ENCODE measurements at places on chromosomes 16 and 17.
A peak's percentile ranks its signal among the peaks of the same experiment; 100 is the strongest.

- DNase-seq = no peak
Measured at GRCh38 chr16:81813648-81814047, 34.6 kb downstream of the PLCG2 start.

- no peak for DNase-seq
Measured at GRCh38 chr17:60565233-60565632, 34.8 kb upstream of the PPM1D start.

DNA sequence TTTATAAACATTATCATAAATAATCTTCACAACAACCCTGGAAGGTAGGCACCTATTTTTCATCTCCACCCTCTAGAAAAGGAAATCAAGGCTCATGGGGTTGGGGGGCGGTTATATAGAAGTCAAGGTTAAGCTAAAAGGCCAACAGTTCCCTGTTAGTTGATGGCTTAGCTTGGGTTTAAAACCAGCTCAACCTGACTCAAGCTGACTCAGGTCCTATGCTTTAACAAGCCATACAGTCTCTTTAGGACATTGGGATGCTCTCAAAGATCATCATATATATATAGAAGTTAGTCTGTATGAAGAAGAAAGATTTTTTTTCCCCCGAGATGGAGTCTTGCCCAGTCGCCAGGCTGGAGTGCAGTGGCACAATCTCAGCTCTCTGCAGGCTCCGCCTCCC is 44.8 kb upstream of the MED13 start:
- DNase-seq = no peak

DNA sequence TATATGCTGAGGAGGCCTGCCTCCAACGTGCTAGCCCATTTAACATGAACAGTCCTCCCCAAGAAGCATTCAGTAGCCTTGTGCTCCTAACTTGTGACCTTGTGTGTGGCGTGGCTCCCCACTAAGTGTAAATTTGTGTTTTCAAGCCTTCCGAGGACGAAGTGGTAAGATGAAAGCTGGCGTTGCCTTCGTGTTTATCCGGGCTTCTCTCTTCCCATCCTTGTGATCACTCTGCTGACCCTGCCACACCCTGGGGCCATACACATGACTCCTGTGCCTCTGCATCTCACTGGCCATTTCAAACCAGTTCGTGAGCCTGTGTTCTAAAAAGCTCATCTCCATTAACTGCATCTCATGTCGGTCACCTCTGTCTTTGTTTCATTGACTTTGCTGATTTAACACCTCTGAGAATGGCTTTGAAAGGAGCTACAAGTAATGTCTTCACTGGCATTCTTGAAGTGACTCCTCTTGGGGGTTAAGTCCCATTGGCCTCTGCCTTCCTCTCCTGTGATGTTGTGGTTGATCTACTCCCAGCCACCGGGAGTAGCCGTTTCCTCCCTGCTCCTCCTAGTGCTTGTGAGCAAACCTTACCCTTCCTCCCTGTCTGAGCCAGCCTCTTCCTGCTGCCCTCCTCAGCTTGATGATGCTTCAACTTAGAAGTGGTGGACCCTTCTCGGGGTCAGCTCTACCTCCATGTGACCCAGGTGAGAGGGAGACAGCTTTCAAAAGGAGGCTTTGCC is 27.4 kb upstream of the NAGLU start:
- no peak for DNase-seq

- peak; percentile 47 for DNase-seq
Measured at GRCh38 chr17:78357177-78357586, 2.7 kb downstream of the SOCS3 start.

DNA sequence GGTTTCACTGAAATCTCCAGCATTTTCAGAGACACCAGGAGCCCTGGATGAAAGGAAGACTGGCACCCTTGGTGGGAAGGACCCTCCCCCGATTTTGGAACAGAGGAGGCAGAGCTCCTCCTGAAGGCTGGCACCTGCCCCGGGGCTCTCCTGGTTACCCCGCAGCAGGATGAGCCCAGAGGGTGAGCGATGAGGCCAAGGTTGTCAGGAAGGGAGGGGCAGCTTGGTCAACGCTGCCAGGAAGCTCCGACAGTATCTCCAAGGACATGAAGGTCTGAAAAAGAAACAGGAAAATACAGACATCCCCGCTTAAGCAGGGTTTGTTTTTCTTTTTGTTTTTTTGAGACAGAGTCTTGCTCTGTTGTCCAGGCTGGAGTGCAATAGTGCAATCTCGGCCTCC is 15.5 kb upstream of the ACSF3 start:
- no peak for DNase-seq

DNA sequence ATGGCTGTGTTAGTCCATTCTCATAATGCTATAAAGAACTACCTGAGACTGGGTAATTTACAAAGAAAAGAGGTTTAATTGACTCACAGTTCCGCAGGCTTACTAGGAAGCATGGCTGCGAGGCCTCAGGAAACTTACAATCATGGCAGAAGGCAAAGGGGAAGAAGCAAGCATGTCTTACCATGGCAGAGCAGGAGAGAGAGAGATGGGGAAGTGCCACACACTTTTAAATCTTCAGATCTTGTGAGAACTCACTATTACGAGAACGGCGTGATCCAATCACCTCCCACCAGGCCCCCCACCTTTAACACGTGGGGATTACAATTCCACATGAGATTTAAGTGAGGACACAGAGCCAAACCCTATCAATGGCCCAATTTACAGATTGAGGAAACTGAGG is 96.5 kb downstream of the SDK2 start:
- DNase-seq = no peak

DNA sequence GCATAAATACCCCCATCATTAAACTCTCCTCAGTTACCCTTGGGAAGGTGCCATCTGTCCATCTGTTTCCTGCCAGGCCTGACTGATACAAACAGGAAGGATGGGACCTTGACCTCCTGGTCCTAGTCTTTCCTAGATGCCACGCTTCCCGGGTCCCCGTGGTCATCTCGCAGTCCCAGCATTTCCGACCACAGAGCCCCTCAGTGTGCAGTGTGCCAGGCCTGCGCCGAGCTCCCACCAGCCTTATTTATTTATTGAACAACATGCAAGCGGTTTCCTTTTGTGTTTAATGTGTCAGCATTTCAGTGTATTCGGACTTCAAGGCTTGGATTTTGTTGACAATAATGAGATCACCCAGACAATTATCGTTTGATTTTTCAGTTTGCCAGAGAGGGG is 45.6 kb upstream of the NKD1 start:
- no peak for DNase-seq

- DNase-seq = no peak
Measured at GRCh38 chr17:80166446-80166845, 3.4 kb upstream of the CARD14 start.

- no peak for DNase-seq
Measured at GRCh38 chr16:10541366-10541765, 39.0 kb downstream of the EMP2 start.

DNA sequence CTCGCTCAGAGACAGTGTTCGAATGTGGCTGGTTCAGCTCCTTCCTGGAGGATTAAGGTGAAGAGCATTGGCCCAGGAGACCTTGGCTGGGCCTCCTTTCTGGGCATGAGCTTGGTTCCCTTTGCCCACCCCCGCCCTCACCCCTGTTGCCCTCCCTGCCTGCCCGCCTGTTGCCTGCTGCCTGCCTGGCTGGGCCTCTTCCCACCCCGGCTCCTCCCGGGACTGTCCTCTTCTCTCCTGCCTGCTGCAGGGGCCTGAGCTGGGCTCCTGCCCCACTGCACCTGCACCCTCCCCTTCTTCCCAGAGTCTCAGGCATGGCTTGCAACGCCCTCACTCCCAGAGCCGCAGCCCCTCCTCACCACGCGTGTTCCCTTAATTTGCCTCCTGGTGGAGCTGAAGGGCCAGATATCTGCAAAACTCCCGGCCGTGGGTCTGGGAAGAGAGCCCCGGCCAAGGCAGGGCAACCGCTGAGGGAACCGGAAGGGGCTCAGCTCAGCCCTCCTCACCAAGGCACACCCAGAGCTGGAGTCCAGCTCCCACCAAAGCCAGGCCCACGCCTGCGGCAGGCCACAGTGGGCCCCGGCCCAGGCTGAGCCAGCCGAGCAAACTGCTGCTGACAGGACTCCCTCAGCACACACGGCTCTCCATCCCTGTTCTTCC is 31.2 kb downstream of the MNT start:
- DNase-seq = no peak

DNA sequence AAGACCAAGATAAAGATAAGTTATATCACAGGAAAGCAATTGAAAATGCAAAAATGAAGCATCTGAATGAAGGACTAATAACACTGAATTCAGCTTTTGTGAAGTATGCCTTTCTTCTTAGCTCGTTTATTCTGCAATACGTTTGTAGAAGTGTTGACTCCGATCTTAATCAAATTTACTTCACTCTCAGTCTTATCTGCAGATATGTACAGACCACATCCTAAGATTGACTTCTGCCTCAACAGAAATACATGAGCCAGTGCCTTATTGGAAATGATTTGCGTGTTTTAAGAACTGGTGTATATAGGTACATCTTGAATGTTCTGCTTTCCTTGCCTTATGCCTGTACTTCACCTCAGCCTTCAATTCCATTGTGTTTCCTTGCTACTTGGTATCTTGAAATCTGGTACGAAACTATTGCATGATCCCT is 1.3 kb downstream of the ATF7IP2 start:
- no peak for DNase-seq

GRCh38 chr17:13598353-13599167 is 3.2 kb downstream of the HS3ST3A1 start:
- no peak for DNase-seq

GRCh38 chr17:48052956-48053757 is 5.0 kb downstream of the NFE2L1 start:
- no peak for DNase-seq

DNA sequence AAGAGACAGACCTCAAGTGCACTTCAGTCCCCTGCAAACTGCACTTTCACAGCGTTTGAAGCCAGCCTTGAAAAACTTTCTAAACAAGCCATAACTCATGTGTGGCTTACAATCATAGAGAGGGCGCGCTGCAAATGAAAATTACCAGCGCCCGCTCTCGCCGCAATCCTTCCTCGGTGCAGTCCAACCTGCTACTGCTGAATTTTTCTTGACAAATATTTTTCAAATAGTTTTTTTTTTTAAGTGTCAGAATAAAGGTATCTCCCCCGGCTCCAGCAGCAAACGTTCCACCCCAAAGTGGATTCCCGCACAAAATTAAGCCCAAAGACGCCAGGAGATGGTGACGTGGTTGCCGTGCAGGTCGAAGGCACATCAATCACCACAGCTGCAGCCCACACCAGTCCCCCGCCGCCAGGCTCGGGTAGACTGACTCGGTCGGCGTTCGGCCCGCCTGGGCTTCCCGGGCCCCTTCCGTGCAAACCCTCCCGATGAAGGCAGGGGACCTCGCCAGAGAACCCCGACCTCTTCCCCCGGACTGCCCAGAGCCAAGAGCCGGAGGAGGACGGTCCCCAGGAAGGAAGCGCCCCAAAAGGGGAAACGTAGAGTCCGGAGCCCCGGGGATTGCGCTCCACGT is 630 bp downstream of the GRB2 start:
- DNase-seq = peak; percentile 20

DNA sequence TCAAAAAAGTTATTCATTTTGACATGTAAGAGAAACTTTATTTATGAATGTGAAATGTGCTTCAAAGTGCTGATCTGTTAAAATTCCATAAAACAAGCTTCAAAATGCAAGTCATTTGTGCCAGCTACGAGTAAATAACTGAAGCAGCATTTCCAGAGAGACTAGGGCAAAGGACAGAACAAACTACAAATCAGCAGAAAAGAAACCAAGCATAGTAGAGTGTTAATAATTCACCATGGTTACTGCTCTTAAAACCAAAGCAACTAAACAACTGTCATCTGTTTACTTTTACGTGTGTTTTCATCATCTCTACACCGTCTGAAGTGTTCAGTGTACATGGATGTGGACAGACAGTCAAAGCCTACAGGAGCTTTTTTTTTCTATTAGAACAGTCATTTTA is 1.6 kb upstream of the ASPA start:
- no peak for DNase-seq

DNA sequence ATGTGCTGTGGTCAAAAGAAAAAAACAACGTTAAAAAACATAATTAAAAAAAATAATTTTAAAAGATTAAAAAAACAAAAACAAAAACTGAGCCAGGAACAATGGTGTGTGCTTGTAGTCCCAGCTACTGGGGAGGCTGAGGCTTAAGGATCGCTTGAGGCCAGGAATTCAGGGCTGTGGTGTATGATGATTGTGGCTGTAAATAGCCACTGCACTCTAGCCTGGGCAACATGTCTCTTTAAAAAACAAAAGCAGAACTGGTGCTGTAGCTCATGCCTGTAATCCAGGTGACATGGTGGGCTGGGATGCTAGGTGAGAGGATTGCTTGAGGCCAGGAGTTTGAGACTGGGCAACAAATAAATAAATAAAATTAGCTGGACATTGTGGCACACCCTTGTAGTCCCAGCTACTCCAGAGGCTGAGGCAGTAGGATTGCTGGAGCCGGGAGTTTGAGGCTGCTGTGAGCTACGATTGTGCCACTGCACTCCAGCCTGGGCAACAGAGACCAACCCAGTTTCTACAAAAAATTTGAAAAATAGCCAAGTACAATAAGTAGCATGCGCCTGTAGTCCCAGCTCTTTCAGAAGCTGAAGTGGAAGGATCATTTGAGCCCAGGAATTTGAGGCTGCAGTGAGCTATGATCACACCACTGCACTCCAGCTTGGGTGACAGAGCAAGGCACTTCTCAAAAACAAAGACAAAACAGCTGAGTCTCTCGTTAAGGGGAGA is 43.6 kb downstream of the NFATC3 start:
- no peak for DNase-seq

GRCh38 chr16:58384437-58385055 is 7.7 kb upstream of the GINS3 start:
- DNase-seq = no peak

GRCh38 chr17:67487506-67487905 is 110.4 kb downstream of the PITPNC1 start:
- peak; percentile 71 for DNase-seq

DNA sequence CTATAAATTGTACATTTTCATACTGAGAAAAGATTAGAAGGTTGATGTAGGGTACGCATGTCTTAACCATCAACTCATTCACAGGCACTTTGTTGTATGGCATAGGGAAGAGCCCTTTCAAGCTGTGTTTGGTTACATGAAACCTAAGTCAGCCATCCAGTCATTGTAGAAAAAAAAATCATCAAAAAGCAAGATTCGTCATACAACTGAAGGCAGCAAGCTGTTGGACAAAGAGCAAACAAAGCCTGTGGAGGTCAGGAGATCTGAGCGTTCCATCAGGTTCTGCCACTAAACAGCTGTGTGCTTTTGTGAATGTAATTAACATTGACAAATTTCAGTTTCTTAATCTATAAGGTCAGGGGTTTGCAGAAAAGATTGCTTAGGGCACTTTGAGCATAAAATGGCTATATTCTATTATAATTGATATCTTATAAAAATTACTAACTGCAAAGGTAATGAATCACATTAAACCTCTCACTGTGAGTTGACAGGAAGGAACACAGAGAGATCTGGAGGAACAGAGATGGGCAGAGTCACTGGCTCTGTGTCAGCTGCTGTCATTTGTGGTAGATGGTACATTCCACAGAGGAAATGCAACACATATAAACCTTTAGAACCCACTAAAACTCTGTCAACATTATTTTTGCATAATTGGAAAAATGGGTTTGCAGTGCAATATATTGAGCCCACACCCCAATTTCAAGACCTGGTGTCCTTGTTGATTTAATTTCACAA is 66.3 kb upstream of the MYOCD start:
- peak; percentile 24 for DNase-seq

GRCh38 chr17:66995944-66996343 is 31.4 kb downstream of the CACNG4 start:
- no peak for DNase-seq

Measured in HCEC 1CT (cell line).